ENCODE measurements at places on chromosomes 3 and 15.

- DNase-seq, result peak; percentile 9
These were observed 39.3 kb downstream of the OSTN start for GRCh38 chr3:191238321-191238817.

- no peak for DNase-seq
These were observed 48.7 kb downstream of the SH3BP5 start for GRCh38 chr3:15283702-15284101.

- DNase-seq, result no peak
These were observed 389.2 kb upstream of the GRM7 start for GRCh38 chr3:6471744-6472143.

GRCh38 chr3:102189956-102190723, 244.7 kb upstream of the ZPLD1 start:
- no peak for DNase-seq

DNA sequence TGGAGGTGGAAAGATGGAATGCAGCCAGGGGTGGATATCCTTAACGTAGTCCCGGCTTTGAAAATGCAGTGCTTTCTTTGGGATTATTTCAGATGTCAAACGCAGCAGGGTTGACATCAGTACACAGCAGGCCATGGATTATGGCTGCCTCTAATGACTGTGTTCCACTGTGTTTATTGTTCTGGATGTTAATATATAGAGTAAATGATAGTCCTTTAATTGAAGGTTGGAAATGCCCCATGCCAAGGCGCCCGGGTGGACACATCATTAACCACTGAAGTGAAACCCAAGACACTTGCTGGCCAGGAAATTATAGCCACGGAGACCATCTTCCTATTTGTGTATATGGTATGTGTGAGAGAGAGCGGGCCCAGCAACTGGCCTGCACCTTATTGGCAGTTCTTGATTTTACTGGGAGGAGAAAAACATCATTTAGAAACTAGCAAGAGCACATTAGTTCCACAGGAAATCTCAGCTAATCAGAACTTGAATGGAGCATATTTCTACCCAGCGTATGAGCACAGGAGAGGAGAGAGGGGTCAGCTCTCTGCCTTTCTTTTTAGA, 254.9 kb upstream of the RASGRP1 start:
- DNase-seq, result no peak

- no peak for DNase-seq
These were observed 136.1 kb downstream of the FILIP1L start for GRCh38 chr3:99978221-99978620.

DNA sequence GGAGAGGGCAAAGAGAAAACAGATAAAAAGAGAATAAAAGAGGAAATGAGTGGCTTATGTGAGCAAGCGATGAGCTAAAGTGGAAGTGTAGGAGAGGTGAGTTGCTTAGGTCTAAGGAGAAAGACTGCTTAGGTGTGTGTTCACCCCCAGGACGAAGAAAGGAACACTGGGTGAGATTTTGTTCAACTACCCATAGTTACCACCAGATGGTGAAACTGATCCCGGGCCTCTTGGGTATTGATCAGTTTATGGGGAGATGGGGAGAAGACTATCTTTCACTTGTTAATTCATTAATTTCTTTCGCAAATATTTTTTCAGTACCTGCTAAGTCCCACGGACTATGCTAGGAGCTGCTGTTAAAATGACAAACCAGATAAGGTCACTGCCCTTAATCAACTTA, 33.9 kb downstream of the GAP43 start:
- DNase-seq, result no peak

DNA sequence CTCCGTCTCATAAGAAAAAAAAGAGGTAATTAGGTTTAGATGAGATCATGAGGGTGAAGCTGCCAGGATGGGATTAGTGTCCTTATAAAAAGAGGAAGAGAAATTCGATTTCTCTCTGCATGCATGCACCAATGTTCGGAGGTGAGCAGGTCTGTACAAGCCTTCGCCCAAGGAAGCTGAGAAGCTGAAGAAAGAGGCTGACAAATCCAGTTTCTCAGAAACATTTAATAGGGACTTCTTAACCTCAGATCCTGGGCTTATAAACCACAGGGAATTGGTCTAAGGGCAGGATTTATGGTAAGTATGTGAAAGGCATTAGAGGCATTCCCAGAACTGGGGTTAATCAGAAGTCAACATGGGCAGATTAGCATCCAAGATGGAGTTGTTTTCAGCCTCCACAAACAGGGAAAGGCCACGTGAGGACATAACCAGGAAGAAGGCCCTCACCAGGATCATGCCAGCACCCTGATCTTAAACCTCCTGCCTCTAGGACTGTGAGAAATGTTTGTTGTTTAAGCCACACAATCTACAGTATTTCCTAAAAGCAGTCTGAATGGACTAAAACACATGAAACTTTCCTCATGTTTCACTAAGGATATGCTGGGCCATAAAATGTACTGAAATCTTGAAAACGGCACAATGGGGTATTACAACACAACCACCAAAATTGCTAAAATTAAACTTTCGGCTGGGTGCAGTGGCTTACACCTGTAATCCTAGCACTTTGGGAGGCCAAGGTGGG, 11.3 kb downstream of the SHISA5 start:
- no peak for DNase-seq

- DNase-seq, result no peak
These were observed 156.1 kb downstream of the STAG1 start for GRCh38 chr3:136595913-136596697.

- DNase-seq, result peak; percentile 14
These were observed 4.4 kb upstream of the CD200R1 start for GRCh38 chr3:112979244-112979832.

DNA sequence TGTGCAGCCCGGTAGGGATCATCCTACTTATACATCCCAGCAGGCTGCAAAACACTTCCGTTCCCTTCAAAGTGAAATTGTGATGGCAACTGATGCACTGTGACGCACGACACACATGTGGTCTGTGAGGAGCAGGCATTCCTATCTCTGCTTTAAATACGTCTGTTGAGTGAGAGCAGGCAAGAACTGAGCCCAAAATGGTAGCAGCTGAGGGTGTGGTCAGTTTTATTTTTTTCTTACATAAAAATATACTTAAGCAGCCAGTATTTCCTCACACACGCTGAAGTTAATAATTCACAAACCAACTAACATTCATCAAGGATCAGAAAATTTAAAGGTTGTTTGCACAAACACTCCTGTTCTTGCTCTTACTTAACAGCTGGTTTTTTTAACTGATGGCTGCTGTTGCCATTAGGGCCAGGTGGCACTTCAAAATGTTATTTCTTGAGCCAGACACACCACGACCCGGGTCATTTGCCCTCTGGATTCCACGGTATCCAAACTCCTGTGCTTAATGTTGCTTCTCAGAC, 23.9 kb downstream of the LRIG1 start:
- no peak for DNase-seq

- DNase-seq, result no peak
These were observed 1.5 kb upstream of the SLC35G2 start for GRCh38 chr3:136817448-136817847.

DNA sequence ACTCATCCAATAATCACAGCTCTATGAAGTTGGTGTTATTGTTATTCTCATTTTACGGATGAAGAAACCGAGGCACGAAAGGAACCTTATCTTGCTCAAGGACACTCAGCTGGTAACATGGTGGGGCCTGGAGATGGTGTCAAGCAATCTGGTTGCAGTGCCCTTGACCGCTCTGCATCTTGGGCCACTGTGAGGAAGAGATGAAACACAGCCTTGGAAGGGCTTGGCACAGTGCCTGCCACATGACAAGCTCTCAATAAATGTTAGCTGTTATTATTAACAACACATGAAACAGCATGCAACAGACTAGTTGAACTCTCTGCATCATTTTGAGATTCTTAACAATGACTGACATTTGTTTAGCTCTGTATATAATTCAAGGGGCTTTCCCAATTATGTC, 10.1 kb upstream of the ITGA11 start:
- no peak for DNase-seq

DNA sequence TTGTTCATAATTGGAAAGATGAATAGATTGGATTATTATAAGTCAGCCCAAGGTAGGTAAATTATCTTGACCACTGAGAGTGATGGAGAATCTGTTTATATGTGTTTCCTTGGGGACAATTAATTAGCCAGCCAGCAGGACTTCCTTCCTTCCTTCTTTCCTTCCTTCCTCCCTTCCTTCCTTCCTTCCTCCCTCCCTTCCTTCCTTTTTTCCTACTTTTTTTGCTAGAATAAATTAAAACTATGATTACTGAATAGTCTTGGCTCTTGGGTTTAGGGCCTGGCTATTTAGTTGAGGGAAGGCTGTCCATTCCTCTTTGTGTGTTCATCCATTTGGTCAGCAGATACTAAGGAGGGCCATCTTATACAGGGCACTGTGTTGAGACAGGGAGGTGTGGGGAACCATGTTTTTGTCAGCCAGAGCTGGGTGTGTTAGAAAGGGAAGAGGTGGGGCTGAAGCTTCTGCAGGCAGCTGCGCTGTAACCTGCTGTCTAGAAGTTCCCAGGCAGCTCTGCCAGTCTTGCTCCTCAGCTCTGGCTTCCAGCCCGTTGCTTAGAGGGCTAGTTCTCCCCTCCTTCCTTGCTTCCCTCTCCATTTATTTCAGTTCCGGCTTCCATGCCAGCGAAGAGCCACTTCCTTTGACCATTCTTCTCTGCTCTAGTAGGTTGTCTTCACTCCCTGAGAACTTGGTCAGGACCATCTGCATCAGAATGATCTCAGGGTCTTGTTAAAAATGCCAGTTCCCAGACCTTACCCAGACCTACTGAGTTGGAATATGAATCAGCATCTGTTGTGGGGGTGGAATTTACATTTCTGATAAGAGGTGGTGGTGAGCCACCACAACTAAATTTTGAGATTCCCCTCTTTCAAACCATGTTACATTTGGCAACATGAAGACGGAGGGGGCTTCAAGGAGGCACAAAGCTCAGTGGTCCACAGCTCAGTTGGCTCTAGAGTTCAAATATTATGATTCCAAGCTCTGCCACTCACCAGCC, 113.9 kb downstream of the DGKG start:
- DNase-seq, result no peak

GRCh38 chr3:133535971-133536881, 37.3 kb upstream of the CDV3 start:
- peak; percentile 87 for DNase-seq

- no peak for DNase-seq
These were observed 136.3 kb upstream of the LRRFIP2 start for GRCh38 chr3:37310666-37311050.

GRCh38 chr15:89121414-89121813, 33.2 kb downstream of the ABHD2 start:
- no peak for DNase-seq

GRCh38 chr3:127121885-127122284, 71.0 kb upstream of the PRR23E start:
- no peak for DNase-seq

- DNase-seq, result peak; percentile 24
These were observed 20.5 kb downstream of the SLC35A5 start for GRCh38 chr3:112582244-112582874.

DNA sequence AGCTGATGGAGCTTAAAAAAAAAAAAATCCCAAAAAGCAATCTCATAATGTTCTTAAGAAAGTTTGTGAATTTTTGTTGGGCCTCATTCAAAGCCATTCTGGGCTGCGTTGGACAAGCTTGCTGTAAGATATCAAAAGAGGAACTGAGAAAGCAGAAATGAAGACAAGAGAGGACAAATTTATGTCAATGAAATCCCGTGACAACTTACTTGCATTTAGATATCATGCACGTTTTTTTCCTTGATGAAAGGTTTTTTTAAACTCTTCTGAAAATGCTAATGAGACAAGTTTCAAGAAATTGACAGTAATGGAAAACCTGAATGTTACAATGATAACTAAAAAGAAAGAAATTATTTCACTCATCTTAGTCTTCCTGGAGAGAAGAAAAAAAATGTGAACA, 662.9 kb downstream of the SQOR start:
- DNase-seq, result no peak

GRCh38 chr3:29593802-29594201, 312.9 kb downstream of the RBMS3 start:
- no peak for DNase-seq

DNA sequence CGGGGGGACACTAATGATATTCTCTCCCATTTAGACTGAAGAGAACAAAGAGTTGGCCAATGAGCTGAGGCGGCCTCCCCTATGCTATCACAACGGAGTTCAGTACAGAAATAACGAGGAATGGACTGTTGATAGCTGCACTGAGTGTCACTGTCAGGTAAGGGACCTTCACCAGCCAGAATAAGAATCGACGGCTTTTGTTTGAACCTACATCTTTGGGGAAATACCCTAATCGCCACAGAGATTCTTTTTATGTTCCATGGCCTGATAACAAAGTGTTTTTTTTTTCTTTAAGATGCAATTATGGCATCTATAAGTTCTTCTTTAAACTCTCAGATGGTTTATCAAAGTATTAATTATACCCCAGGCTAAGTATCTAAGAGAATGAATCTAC, 3.4 kb downstream of the THBS1 start:
- DNase-seq, result peak; percentile 9

DNA sequence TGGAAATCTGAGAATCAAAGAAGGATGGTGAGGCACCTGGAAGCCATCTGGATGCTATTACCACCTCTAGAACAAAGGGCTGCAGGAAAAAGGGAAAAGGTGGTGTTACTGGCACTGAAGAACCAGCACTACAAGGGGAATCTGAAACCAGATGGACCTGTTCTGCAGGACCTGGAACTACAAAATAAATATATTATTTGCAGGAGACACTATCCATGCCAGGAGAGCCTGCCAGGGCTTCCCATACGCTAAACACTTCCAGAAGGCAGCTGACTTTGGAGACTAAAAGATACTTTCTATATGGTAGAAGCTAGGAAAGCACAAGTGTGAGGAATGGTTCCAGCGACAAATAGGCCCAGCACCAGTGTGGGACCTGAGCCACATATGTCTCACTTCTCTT, 83.4 kb upstream of the POU1F1 start:
- DNase-seq, result no peak

GRCh38 chr3:8848696-8849131, 79.3 kb upstream of the OXTR start:
- DNase-seq, result peak; percentile 88

- DNase-seq, result no peak
These were observed 38.1 kb downstream of the IL1RAP start for GRCh38 chr3:190552021-190552420.

- no peak for DNase-seq
These were observed 124.9 kb upstream of the STRIT1 start for GRCh38 chr3:155418407-155418806.

DNA sequence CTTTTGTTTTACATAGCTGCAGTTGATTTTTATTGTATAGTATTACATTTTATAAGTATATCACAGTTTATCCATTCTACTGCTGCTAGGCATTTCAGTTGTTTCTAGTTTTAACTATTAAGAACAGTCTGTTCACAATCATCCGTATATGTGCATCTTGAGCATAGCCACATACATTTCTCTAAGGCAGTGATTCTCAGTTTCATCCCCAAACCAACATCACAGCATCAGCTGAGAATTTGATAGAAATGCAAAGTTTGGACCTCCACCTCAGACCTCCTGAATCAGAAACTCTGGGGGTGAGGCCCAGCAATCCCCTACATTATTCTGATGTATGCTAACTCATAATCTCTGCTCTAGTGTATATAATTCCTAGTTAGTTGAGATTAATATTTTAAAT, 120.8 kb downstream of the VPS8 start:
- no peak for DNase-seq

- no peak for DNase-seq
These were observed 52.7 kb downstream of the MITF start for GRCh38 chr3:69791919-69792399.

All from fibroblast of skin of left quadriceps (primary cell).